H1 (cell line): ENCODE measurements at places on chromosomes 16 and 17. TPM values are rescaled to one million over a fixed set of nuclear protein-coding genes. Genes with fewer than 3 reads are reported as not detected.

- H3K27ac ChIP-seq: no peak overlapping the region
- DNase-seq: no peak
- H3K27me3 ChIP-seq: no peaks in the 10 kb centered on the region
- H3K4me3 ChIP-seq: no peak overlapping the region
- no peaks in the 10 kb centered on the region for H3K4me1 ChIP-seq
Measured at GRCh38 chr16:22250522-22250921, 44.4 kb downstream of the EEF2K start.

Gene HID1
- 13.8 and 15.1 TPM in 2 replicates for total RNA-seq

- H3K27me3 ChIP-seq: no peaks in the 10 kb centered on the region
- no peaks in the 10 kb centered on the region for H3K4me1 ChIP-seq
- peak; percentile 45 for DNase-seq
- H3K27ac ChIP-seq: no peak overlapping the region
Measured at GRCh38 chr16:19645557-19645981, 72.5 kb downstream of the KNOP1 start.

Gene STX1B
- 18.0 and 20.2 TPM in 2 replicates for total RNA-seq

Gene KPNB1
- total RNA-seq: 625 and 635 TPM in 2 replicates

DNA sequence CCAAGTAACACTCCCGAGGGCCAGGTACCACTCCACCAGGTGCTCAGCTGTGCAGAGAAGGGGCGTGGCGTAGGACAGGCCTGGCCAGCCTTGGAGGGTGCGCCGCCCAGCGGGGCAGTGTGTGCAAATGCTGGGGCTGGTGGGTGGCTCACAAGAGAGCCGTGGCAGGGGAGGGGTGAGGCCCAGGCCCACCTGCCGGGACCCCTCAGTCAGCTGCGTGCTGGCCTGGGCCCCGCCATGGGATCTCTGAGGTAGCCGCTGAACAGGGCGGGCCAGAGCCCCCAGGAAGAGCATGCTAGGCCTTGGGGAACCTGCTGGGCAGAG, 8.8 kb downstream of the TPSG1 start:
- H3K27me3 ChIP-seq: no peaks in the 10 kb centered on the region
- H3K36me3 ChIP-seq: peaks cover 13% of the 10 kb centered on the region; the same call in 1 of the 2 replicates
- no peak overlapping the region for H3K27ac ChIP-seq
- H3K4me1 ChIP-seq: no peaks in the 10 kb centered on the region

Gene CNGB1
- total RNA-seq: not detected in 2 replicates

DNA sequence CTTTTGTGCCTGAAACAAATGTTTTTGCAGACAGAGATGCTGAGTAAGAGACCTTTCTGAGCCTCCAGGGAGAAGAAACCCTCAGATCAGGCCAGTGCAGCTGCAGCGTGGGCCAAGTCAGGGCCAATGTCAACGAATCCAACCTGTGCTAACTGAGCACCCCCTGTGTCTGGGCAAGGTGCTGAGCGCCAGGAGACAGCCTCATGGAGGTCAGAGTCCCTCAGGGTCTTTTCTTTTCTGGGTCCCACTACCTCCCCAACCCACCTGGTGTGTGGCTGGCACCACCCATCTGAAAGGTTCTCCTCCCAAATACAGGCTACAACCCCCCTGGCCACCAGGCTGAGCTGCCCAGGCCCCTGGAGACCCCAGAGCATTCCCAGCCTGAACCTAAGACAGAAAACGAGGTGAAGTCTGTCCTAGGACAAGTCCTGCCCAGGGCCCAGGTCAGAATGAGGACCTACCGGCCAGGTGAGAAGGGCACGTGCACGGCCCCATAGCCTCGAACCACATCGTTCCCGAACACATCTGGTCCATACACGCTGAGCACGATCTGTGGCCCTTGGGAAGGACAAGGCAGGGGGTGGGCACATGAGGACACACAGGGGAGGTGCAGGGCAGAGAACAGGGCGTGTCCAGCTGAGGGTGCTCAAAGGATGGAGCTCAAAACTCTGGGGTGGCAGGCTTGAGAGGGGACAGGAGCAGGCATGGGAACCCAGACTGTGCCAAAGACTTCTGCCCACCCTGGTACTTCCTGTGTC, 15.0 kb downstream of the B9D1 start:
- DNase-seq: no peak
- peaks cover 5% of the 10 kb centered on the region; the same call in 1 of the 2 replicates for H3K36me3 ChIP-seq
- H3K27ac ChIP-seq: no peak overlapping the region; the same call in 1 of the 2 replicates
- H3K4me1 ChIP-seq: peaks cover 2% of the 10 kb centered on the region; the same call in 1 of the 2 replicates

Gene BRIP1
- 19.1 and 19.2 TPM in 2 replicates for total RNA-seq

Gene WNK4
- 1.2 and 1.7 TPM in 2 replicates for total RNA-seq

DNA sequence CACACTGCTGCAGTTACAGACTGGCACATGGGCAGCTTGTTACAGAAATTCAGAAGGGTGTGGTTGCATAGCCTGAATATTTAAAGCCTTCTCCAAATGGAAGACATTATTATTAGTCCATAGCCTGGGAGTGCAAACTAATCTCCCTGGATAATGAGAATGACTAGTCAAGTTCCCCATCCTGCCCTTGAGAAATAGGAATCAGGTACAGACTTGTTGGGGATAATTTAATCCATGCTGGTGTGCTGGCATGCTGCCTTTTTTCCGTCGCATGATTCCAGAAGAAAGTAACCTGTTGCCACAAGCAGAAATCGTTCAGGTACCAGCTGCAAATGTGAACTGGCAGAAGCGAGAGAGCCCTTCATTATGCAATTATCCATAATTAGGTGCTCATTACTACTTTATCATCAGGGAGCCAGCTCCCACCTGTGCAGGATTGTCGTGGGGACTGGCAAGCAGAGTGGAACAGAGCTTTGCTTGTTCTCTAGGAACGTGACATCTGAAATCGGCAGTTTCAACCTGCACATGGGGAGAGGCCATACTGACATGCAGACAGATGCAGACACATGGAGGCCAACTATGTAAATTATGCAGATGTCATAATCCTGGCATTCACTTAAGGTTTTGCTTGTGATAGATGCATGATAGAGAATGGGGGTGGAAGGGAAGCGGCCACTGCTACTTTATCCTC, 419.4 kb downstream of the PMP22 start:
- H3K4me1 ChIP-seq: no peaks in the 10 kb centered on the region
- no peaks in the 10 kb centered on the region for H3K27me3 ChIP-seq
- no peak overlapping the region for H3K4me3 ChIP-seq
- DNase-seq: no peak

Gene KRTAP4-3
- total RNA-seq: not detected in 2 replicates

DNA sequence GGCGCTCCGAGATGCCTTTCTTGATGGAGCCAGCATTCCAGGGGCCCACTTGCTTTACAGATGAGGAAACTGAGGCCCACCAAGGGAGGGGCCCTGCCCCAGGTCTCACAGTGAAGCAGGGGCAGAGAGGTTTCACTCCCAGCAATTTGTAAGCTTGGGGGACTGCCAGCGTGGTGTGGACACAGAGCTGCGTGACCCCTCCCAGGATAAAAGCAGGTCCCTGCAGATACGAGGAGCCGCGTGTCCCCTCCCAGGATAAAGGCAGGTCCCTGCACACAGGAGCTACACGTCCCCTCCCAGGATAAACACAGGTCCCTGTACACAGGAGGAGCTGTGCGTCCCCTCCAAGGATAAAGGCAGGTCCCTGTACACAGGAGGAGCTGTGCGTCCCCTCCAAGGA, 11.7 kb downstream of the JPH3 start:
- no peaks in the 10 kb centered on the region; the same call in 1 of the 2 replicates for H3K4me1 ChIP-seq
- no peaks in the 10 kb centered on the region for H3K27me3 ChIP-seq

Gene CCL4
- not detected in 2 replicates for total RNA-seq

- H3K27me3 ChIP-seq: no peaks in the 10 kb centered on the region
- no peak overlapping the region for H3K27ac ChIP-seq
- H3K4me3 ChIP-seq: no peak overlapping the region
- DNase-seq: no peak
- H3K36me3 ChIP-seq: peaks cover 38% of the 10 kb centered on the region
- no peaks in the 10 kb centered on the region for H3K4me1 ChIP-seq
Measured at GRCh38 chr17:80348551-80349150, 66.3 kb upstream of the ENDOV start.

GRCh38 chr17:17425005-17425404, 51.8 kb upstream of the MED9 start:
- no peak overlapping the region for H3K4me3 ChIP-seq
- no peaks in the 10 kb centered on the region for H3K27me3 ChIP-seq
- no peaks in the 10 kb centered on the region for H3K4me1 ChIP-seq
- no peak overlapping the region for H3K27ac ChIP-seq
- DNase-seq: no peak

- no peaks in the 10 kb centered on the region for H3K4me1 ChIP-seq
- peaks cover 3% of the 10 kb centered on the region; the same call in 1 of the 2 replicates for H3K36me3 ChIP-seq
- no peak overlapping the region for H3K4me3 ChIP-seq
- no peak for DNase-seq
- no peaks in the 10 kb centered on the region for H3K27me3 ChIP-seq
- H3K27ac ChIP-seq: no peak overlapping the region
Measured at GRCh38 chr16:75038036-75038858, 39.4 kb downstream of the ZNRF1 start.

Gene TVP23A
- 3.1 and 3.2 TPM in 2 replicates for total RNA-seq

Gene CCL16
- total RNA-seq: not detected in 2 replicates

Gene RNF157
- total RNA-seq: 13.4 and 14.9 TPM in 2 replicates

DNA sequence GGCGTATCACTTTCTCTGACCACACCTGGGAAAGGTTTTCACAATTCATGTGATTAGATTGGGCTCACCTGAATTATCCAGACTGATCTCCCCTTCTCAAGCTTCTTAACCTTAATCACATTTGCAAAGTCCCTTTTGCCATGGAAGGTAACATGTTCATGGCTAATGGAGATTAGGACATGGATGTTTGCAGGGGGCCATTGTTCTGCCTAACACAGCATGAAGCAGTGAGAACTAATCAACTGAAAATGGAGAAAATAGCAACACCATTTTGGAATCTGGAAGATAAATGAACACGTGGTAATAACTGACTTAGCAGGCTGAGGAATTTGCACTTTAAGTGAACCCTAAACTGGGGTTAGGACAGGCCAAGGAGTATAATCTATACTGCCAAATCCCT, 25.0 kb upstream of the SBK1 start:
- no peaks in the 10 kb centered on the region for H3K36me3 ChIP-seq
- H3K4me3 ChIP-seq: no peak overlapping the region
- no peaks in the 10 kb centered on the region for H3K27me3 ChIP-seq
- H3K4me1 ChIP-seq: no peaks in the 10 kb centered on the region
- no peak overlapping the region for H3K27ac ChIP-seq
- no peak for DNase-seq

GRCh38 chr17:78255029-78255656, 23.7 kb downstream of the TMEM235 start:
- H3K36me3 ChIP-seq: no peaks in the 10 kb centered on the region
- H3K27ac ChIP-seq: no peak overlapping the region
- peaks cover 32% of the 10 kb centered on the region for H3K4me1 ChIP-seq
- no peaks in the 10 kb centered on the region for H3K27me3 ChIP-seq

DNA sequence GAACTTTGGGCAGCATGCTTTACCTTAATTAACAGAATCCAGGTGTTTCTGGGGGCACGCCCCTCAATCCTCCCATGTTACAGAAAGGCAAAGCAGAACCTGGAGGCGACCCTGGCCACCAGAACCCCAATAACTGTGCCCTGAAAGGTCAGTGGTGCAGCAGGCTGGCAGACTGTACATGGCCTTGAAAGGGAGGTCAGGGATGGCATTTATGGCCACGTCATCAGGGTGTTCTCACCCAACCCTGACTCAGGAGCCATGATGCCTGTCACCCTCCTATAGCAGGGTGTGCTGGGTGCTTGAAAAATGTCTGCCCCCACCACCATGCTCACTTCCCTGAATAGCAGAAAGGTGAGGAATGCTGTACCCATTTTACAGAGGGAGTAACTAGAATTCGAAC, 177.7 kb downstream of the TMEM132E start:
- no peak for DNase-seq
- H3K27me3 ChIP-seq: no peaks in the 10 kb centered on the region
- no peak overlapping the region for H3K27ac ChIP-seq
- no peak overlapping the region for H3K4me3 ChIP-seq
- H3K4me1 ChIP-seq: peaks cover 3% of the 10 kb centered on the region; the same call in 1 of the 2 replicates

- H3K27ac ChIP-seq: no peak overlapping the region
- H3K4me3 ChIP-seq: no peak overlapping the region
- H3K36me3 ChIP-seq: no peaks in the 10 kb centered on the region
- no peaks in the 10 kb centered on the region for H3K4me1 ChIP-seq
Measured at GRCh38 chr17:59746849-59747445, 39.5 kb downstream of the VMP1 start.

DNA sequence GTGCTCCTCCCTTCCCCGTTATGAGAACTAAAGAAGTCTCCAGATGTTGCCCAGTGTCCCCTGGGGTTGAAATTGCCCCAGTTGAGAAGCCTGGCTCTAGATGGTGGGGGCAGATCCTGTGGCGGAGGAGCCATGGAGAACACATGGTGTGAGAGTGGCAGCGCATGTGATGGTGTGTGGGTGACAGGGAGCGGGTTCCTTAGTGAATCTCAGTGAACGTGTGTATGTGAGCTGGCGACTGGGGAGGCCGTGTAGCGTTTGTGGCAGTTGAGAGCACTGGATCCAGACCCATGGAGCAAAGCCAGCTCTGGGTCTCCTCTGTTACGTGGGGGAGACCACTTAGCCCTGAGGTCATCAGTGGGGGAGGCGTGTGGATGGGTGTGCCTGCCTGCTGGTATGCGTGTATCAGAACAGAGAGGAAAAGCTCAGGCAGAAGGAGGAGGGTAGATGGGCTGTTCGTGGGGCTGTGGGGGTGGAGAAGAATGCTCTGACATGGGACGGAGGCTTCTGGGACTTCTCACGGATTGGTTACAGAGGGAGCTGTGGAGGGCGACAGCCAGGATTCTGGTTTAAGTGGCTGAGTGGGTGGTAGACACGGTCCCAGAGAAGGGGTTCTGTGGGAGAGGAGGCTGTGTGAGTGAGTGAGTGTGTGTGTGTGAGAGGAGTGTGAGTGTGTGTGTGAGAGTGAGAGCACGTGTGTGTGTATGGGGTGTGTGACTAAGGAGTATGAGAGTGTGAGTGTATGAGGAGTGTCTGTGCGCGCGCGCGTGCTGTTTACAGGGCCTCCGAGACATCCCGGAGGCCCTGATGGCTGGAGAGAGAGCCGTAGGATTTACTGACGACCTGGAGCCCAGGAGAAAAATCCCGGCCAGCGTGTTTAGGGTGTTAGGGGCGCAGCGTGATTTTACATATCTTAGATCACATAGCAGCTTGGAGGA, 193.8 kb downstream of the SNX29 start:
- no peaks in the 10 kb centered on the region for H3K4me1 ChIP-seq
- H3K4me3 ChIP-seq: no peak overlapping the region
- H3K36me3 ChIP-seq: no peaks in the 10 kb centered on the region
- no peak for DNase-seq
- H3K27ac ChIP-seq: no peak overlapping the region; the same call in 1 of the 2 replicates
- no peaks in the 10 kb centered on the region for H3K27me3 ChIP-seq

Gene STARD3
- 47.6 and 56.7 TPM in 2 replicates for total RNA-seq
